Prostate gland (tissue), 2 donors: ENCODE measurements at places on chromosomes 7 and 10. TPM values are rescaled to one million over a fixed set of nuclear protein-coding genes. Genes with fewer than 3 reads are reported as not detected.

GRCh38 chr7:28434510-28434909, 22.2 kb downstream of the CREB5 start:
- DNase-seq = no peak

DNA sequence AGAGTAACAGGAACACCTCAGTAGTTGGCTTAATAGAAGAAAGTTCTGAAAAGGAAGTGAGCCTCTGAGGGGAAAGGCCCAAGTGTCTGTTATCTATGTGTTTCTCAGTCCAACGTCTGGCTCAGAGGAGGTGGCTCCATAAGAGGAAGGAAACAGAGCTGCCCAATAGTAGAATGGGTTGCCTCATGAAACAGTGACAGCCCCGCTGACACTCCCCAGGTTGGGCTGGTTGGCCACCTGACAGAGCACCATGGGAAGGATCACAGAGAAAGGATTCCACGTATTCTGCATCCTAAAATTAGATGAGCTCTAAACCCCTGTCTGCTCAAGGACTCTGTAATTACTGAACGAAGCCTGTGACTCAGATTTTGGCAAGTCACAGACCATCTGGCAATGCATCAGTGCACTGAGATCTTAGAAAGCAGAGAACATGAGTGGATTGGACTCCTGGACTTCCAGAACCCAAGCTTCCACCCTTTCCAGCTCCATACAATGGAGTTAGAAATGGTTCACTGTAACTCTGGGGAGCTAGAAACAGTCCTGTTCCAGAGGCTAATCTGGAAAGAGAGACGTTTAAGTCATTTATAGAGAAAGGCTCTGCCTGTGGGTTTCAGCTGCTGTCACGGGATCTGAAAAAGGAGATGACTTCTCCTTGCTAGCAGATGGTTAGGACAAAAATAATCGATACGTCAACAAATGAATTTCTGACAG, 2.9 kb downstream of the PKD2L1 start:
- DNase-seq = no peak

- no peak for DNase-seq
These were observed 3.0 kb downstream of the ACHE start for GRCh38 chr7:100892364-100893317.

DNA sequence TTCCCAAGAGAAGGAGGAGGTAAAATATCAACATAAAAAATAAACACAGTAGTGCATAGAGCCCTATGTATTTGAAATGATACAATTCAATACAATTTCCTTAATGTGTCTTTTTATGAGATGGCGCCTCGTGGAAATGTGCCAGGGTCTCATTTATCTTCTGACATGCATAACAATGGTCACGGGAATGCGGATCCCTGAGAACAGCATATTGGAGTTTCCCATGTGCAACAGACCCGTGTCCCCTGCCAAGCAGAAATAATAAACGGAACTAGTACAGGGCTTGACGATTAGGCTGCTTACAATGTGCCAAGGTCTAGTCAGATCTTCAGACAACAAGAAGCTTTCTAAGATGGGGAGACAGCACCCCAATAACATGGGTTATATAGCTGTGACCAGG, 217.9 kb downstream of the ARHGAP21 start:
- peak; percentile 80 for DNase-seq

TSPAN14 gene
- total RNA-seq = 69.8 TPM
